Anterior cingulate cortex (tissue), 58 donors: ENCODE measurements at places on chromosomes 3 and 15.

GRCh38 chr15:85621094-85621493 is 173.6 kb downstream of the KLHL25 start:
- no peak for DNase-seq

DNA sequence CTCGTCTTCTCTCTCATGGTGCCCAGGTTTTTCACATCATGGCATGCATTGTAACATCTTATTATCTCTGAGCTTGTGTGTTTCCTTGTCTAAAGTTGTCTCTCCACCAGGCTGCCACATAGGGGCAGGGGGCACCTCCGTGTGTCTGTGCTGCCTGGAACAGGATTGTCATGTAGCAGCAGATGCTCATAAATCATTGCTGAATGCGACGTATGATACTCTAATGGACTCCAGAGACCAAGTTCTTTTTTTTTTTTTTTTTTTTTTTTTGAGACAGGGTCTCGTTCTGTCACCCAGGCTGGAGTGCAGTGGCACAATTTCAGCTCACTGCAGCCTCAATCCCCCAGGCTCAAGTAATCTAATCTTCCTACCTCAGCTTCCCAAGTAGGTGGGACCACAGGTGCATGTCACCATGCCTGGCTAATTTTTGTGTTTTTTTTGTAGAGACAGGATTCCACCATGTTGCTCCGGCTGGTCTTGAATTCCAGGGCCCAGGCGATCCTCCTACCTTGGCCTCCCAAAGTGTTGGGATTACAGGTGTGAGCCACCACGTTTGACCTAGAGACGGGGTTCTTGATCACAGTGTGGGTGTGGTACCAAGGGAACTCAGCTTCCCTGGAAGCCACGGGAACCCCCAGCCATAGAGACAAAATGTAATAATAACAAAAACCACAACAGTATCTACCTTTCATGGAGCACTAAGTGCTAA is 4.7 kb upstream of the DNASE1L3 start:
- no peak for DNase-seq

DNA sequence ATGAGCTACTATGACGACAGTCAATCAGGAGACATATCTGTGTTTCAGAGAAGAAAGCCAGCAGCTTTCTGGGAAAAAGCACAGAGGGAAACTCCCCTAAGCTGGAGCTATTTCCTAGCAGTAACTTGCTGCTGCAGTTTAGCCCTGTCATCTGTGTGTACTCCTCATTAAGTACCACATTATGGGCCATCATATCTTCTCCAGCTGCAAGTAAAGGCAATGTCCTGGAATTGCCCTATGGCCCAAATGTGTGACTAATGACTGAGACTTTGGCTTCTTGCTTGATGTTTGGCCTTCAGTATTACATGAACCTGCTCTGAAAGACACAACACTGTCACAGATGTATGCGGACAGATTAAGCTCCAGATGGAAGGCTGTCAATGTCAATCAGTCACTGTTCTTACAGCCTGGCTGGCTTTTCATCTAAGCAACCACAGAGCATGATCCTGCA is 190.8 kb downstream of the FHIT start:
- DNase-seq: no peak

- DNase-seq: no peak
Observed at GRCh38 chr3:37287776-37288175, 113.4 kb upstream of the LRRFIP2 start.

DNA sequence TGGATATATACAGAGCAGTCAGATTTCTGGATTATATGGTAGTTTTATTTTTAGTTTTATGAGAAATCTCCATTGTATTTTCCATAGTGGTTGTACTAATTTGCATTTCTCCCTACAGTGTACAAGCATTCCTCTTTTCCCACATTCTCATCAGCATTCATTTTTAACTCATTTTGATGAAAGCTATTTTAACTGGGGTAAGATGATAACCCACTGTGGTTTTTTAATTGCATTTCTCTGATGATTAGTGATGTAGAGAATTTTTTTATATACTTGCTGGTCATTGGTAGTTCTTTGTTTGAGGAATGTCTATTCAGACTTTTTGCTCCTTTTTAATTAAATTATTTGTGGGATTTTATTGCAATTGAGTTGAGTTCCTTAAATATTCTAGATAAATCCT is 903.6 kb downstream of the DIPK2A start:
- DNase-seq: no peak

DNA sequence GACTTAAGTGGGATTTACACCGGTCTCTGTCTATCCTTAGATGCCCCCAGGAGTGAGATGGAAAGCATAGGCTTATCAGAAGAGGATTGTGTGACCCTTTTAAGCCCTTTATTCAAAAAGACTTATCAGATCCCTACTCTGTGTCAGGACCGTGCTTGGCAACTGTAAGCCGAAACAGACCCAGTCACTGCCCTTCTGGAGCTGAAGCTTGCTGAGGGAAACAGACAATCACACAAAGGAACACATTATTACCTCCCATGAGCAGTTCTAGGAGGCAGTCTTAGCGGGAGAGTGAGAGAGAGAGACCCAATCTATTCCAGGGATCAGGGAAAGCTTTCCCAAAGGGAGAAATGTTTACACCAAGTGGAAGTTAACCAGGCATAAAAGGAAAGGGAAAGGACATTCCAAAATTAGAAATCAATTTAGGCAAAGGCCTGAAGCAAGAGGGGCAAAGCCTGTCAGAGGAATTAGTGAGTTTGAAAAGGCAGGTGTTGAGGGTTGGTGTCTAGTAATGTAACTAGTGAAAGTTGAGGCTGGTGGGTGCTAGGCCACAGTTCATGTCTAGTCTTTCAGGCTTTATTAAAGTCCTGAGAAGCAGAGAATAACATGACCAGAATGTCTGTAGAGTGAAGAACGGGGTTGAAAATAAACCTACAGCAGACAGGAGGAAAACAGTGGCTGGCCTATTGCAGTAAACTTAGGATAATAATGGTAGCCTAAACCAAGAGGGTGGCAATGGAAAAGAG is 86.7 kb downstream of the THBS1 start:
- no peak for DNase-seq

DNA sequence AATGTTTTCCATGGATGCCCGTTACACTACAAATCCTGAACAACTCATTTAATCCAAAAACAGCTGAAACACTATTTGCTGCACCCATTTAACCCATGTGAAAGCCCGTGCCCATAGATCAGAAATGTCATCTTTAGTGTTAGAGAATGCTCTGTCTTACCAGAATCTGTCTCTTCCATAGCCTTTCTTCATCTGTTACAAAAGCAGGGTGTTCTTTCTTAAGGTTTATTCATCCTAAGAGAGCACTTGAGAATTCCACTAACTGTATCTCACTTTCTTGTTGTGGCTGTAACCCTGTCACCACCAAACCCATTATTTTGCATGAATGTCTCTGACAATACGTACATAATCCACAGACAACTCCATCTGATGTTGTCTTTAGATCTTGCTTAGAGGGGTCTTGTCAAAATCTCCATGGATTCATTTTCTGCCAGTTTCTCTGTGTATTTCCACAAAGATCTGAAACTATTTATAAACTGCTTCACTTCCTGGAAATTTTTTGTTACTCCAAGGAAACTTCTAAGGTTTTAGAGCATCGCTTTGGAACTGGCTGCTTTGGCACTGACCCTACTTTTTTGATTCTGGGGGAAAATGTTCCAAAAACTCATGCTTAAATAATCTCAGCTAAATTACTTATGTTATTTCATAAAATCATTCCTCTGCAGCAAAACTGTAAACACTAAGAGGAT is 167.8 kb upstream of the CCDC54 start:
- no peak for DNase-seq

GRCh38 chr3:45547764-45548680 is 46.5 kb upstream of the LIMD1 start:
- DNase-seq: no peak
